Mucosa of gallbladder (tissue), 1 donor: ENCODE measurements at places on chromosomes 13 and 19. TPM values are rescaled to one million over a fixed set of nuclear protein-coding genes. Genes with fewer than 3 reads are reported as not detected.

DNA sequence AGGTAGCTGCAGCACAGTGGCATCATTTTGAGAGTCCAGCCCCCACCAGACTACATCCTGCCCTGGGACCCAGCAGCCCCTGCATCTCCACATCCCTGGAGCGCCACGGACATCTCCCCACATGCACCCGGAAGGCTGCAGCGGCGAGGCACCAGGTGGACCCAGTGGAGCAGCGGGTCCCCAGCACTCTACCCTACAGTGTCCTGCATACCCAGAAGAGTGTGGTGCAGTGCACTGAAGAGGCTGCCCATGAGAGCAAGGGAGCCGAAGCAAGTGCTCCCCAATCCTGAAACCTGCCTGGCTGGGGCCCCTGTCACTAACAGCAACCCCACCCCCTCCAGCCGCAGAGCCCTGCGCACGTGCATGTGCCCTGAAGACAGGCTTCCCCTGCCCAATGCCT lies 21.3 kb upstream of the SLC7A9 start:
- DNase-seq = no peak

Gene ZNF723
- total RNA-seq = not detected

DNA sequence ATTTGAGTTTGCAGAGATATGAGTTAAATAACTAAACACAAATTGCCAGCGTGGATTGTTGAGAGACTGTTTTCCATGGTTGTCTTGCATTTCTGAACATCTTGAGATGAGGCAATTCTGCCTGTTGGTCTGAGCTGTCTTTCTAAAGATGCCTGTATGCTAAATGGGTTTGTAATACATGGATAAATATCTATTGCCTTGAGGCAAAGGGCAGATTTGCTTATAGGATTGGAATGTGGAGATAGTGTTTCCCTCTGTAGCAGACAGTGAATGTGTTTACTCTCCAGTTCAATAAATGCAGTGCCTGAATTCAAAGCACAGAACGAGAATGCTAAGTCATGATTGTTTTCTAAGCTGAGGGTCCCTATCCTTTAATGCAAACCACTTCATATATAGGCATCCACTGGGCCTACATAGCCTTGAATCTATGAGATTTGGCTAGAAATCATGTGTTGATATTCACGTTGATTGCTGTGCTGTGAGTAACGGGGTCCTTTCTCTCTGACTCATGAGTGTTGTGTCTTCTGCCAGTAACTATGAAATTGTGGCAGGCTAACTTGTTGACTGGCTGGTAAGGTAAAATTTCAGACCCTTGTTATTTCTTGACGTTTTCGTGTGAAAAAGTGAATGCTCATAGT lies 2554.8 kb downstream of the PCDH9 start:
- no peak for DNase-seq

- DNase-seq = no peak
Measured at GRCh38 chr19:7063764-7064418, 5.4 kb upstream of the MBD3L3 start.

GRCh38 chr19:16261584-16262368 lies 62.9 kb upstream of the KLF2 start:
- DNase-seq = no peak

Gene SOHLH2
- 0.52 TPM for total RNA-seq

DNA sequence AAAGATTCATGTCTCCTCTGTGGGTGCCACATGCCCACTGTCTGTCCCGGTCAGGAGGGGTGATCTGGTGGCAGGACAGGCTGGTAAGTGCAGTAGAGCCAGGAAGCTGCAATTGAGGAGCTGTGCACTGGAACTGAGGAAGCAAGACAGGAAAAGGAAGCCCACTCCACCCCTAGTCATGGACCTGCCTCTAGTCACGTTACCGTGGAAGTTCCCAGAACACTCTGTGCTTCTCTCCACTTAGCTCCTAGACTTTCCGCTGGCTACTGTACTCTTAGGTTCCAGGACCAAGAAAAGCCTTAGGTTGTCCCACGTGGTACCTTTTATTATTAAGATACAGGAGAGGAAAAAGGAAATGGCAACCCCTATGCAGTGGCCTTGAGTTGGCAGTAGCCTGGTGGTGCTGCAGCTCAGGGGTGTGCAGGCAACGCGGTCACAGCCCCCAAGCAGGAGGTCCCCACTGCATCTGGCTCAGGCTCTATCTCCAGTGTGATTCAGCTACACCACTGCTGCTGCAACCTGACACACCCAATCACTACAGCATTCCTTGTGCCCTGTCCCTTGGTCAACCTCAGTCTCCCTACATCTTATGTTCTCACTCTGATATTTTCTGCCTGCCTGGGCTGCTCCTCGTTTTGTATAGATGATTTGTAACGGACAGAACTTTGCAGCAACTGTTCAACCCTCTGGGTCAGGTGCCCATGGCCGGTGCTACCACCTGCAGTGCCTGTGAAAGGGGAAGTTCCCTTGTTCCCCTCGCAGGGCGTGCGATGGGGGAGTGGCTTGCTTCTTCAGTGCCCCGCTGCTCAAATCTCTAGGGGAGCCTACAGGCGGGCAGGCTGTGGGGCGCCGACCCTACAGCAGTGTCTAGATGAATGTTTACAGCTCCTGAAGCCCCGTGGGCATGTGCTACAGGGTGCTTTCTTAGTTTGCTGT lies 24.4 kb upstream of the GPR12 start:
- DNase-seq = no peak

DNA sequence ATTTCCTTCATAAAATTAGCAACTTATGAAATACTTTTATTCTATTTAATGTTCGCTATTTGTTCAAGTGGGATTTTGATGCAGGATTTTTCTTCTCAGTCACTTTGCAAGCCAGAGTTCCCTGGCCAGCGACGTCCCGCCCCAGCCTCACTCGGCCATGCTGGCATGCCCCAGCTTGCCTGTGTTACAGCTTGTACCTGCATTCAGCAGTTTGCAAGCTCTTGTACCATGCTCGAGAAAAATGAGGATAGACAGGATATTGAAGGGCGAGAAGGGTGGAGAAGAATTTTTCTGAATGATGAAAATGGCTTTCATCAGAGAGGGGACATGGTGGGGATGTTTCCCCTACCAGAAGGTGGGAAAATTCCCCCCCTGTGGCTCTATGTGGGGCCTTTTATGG lies 2180.2 kb upstream of the PCDH20 start:
- no peak for DNase-seq

Gene ECSIT
- 52.9 TPM for total RNA-seq

DNA sequence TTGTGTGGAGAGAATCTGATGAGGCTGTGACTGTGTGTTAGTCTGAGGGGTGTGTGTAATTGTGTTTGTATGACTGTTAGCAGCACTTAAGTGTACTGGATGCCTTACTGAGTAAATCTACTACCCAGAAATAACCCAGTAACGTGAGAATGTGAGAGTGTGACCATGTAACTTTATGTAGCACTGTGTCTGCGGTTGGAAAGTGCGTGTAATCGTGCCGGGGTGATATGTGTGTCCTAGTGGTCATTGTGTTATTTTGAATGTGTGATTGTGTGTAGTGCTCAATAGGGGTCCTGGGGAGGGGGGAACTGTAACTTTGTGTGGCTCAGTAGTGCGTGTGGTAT lies 550 bp downstream of the ZNF383 start:
- DNase-seq = no peak

- no peak for DNase-seq
Measured at GRCh38 chr13:40494946-40495620, 171.4 kb downstream of the FOXO1 start.

- DNase-seq = no peak
Measured at GRCh38 chr13:51726446-51727193, 77.3 kb downstream of the DHRS12 start.

DNA sequence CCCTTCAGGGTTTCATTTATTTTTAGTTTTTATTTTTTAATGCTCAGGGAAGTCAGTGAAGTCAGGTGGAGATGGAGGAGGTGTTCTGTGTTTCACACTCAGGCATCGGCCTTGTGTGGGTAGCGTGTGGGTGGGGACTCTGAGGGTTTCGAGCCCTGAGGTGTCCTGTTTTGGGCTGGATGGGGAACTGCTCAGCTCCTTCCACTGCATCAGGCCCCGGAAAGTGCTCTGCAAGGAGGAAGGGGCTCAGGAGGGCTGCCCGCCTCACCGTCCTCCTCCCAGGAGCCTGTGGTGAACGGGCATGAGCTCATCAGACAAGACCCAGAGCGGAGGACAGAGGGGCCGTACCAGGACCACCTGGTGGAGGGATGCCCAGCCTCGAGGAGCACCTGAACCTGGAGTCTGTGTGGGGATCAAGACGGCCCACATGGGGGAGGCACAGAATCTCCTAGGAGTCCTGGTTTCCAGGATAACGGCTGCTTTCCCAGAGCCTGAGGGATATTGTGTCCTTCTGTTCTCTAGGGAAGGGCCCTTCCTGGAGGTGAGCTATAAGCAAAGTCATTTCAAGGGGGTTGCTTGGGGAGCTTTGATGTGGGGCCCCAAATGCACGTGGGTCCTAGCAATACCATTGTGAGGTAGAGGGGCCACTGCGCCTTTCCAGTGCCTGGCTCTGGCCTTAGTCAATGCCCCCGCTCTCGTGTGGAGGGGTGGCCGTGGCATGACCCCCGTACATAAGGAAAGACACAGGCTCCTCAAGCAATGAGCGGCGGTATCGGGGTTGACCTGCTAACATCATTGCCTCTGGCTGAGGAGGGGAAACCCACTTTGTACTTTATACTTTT lies 13.5 kb upstream of the GAS6 start:
- DNase-seq = no peak

DNA sequence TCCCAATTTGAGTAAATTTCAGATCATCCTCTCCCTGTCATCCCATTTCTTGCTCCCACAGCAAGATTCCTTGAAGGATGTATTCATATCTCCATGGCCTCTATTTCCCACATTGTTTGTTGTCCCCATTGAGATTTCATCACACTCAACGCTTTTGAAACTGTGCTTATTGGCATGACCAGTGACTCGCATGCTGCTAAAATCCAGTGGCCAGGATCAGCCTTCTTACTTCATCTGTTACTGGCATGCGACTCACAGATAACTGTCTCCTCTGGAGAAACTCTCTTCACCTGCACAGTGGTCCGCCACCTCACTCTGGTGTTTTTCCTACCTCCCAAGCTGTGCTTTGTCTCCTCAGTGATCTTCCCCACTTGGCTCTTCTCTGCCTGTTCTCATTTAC lies 95.8 kb downstream of the WASF3 start:
- no peak for DNase-seq

Gene CABP5
- total RNA-seq = not detected

- no peak for DNase-seq
Measured at GRCh38 chr13:75850916-75851315, 214.8 kb downstream of the LMO7 start.
